Caco-2 (cell line): ENCODE measurements at places on chromosomes 1 and 21. TPM values are rescaled to one million over a fixed set of nuclear protein-coding genes. Genes with fewer than 3 reads are reported as not detected.

GRCh38 chr1:222736470-222736869, 532 bp upstream of the FAM177B start:
- no peaks in the 10 kb centered on the region for H3K27me3 ChIP-seq
- no peak for DNase-seq
- no peak overlapping the region for H3K4me3 ChIP-seq

- H3K27ac ChIP-seq, result no peak overlapping the region
- no peaks in the 10 kb centered on the region for H3K4me1 ChIP-seq
- no peaks in the 10 kb centered on the region for H3K27me3 ChIP-seq
Observed at GRCh38 chr1:113993072-113993471, 13.8 kb downstream of the OLFML3 start.

DNA sequence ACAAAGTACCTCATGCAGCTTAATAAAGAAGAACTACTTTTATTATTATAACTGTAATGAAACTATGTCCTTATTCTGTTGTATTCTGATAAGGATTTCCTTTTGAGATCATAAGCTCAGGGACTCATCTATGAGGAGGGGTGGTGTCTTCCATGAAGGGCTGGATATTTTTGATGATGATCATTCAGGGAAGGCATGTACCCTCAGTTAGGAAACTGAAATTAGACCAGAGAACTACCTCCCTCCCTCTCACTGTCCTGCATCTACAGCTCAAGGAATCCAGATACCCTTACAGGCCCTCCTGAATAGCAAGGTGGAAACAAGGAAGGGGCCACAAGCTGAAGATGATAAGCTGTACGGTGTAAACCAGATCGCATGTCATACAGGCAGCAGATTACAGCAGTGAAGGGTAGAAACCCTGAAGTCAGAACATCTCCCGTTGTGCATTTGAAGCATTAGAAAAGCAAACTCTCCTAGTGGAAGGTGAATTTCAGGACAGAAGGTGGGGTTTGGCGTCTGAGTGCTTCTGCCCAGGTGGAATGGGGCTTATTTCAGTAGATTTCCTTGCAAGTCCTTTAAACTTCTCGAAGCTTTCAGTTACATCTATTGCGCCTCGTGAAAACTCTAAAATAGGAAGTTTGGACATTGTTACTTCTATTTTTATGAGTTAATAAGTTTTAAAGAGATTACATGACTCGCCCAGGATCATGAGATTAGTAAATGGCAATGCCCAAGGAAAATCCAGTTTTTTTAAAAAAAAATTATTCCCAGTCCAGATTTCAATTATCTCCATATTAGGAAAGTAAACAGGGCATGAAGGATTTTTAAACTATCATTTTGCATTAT, 101.1 kb upstream of the HNRNPU start:
- DNase-seq, result no peak
- peaks cover 43% of the 10 kb centered on the region for H3K4me1 ChIP-seq
- H3K27ac ChIP-seq, result peak overlapping the region; percentile 71
- H3K27me3 ChIP-seq, result no peaks in the 10 kb centered on the region

DNA sequence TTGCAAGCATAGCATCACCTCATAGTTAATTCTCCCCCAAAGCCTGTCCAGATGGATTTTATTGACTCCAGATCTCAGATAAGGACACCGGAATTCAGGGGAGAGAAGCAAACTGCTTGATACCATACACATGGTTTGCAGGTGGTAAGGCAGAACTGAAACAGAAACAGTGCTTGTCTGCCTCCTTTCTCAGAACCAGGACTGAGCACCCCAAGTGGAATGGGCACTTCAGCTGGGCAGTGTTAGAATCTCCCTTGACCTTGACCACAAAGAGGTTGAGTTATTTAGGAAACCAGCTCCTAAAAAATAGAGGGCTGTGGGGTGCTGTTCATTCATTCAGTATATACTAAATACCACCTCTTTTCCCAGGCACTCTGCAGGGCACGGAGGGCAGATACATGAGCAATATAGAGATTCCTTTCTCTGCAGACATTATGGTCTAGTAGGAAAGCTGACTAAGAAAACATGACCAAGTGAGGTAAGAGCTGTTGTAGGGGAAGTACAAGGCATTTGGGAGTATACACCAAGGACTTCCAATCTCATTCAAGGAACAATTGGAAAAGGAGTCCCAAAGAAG, 185.2 kb downstream of the C1orf94 start:
- H3K4me1 ChIP-seq, result no peaks in the 10 kb centered on the region
- no peaks in the 10 kb centered on the region for H3K36me3 ChIP-seq
- no peak for DNase-seq
- H3K4me3 ChIP-seq, result no peak overlapping the region
- no peak overlapping the region for H3K27ac ChIP-seq

The TRABD2B gene
- 0.36 and 0.39 TPM in 2 replicates for total RNA-seq
